ENCODE measurements at places on chromosomes 16 and 17. TPM values are rescaled to one million over a fixed set of nuclear protein-coding genes. Genes with fewer than 3 reads are reported as not detected.

GRCh38 chr17:67594115-67594880, 123.4 kb upstream of the NOL11 start:
- DNase-seq = no peak

CSH2 gene
- not detected for total RNA-seq

PPP1R1B gene
- 27.0 TPM for total RNA-seq

KRTAP4-3 gene
- not detected for total RNA-seq

TAC4 gene
- not detected for total RNA-seq

RNF135 gene
- 51.7 TPM for total RNA-seq
